NK-92 treated with Interleukin-12 subunit alpha and Interleukin-12 subunit beta, amount 100 ng/mL, for 24 hours (cell line): ENCODE measurements at places on chromosomes 1 and 21.

DNA sequence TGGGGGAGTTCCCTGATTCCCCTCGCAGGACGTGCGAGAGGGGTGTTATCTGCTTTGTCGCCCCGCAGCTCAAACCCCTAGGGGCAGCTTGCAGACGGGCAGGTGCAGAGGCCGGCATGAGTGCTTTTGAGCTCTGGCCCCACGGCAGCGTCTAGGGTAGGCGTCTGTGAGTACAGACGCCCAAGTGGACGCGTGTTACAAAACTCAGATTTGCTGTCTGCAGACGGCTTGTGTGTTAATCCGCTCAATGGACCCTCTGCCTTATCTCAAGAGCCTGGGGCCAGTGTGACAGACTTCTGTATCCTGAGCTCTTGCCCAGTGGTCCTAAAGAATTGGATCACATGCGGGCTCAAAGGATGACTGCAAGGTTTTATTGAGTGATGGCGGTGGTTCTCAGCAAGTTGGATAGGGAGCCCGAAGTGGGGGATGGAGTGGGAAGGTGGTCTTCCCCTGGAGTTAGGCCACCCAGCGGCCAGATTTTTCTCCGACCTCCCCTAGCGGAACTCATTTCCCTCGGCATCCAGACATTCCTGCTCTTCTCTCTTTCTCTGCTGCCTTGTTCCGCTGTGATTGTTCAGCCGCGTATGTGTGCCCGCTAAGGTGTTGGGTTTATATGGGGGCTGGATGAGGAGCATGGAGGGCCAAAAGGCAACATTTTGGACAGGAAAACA is 9.4 kb downstream of the CFHR4 start:
- no peak for DNase-seq

DNA sequence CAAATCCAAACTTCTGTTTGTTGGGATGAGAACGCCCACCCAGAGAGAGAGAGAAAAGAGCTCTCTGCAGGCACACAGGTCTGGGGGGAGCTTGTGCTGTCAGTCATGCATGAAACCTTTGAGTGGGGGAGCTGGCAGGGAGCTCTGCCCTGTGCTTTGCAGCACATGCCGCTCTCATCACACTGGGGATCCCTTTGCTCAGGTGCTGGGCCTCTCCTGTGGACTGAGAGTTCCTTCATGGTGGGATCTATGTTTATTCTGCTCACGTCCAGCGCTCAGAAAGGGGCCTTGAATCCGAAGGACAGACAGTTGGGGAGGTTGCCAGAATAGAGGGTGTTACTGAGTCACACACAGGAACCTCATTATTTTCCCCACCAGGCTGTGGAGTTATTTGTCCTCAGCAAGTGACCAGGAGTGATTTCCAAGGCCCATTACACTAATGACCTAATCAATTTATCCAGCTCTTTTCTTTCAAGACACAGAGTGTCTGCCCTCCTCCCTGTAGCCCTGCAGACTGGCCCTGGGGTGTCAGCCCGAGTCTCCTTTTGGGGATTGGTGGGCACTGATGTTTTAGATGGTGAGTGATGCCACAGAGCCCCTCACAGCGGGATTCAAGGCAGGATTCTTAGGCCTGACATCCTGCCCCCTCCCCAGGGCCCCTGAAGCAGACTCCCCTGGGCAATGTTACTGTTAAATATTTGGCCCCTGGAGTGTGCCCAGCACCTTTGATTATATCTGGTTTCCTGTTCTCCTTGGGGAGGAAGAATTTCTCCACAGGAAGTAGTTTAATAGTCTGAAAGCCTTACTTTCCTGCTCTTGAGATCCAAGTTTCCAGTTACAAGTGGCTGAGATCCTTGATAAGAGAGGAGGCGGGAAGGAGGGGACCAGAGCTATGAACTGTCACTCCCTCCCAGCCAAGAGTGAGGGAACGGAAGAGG is 22.3 kb downstream of the MYBPH start:
- DNase-seq = no peak

- DNase-seq = no peak
Measured at GRCh38 chr1:204894031-204894430, 23.4 kb downstream of the NFASC start.

GRCh38 chr1:159207774-159208173 is 3.1 kb downstream of the ACKR1 start:
- no peak for DNase-seq

GRCh38 chr1:6703016-6703415 is 1.4 kb upstream of the DNAJC11 start:
- DNase-seq = no peak

GRCh38 chr1:4500441-4500840 is 154.0 kb upstream of the AJAP1 start:
- no peak for DNase-seq

DNA sequence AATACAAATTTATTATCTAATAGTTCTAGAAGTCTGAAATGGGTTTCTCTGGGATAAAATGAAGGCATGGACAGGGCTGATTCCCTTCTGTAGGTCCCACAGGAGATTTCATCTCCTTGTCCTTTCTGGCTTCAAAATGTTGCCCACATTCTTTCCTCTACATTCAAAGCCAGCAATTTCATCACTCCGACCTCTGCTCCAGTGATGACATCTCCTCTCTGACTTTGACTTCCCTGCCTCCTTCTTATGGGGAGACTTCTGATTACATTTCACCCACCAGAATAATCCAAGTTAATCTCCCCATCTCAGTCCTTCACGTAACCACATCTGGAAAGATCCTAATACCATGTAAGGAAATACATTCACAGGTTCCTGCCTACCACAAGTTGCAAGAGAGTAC is 358.0 kb upstream of the C1orf87 start:
- no peak for DNase-seq

DNA sequence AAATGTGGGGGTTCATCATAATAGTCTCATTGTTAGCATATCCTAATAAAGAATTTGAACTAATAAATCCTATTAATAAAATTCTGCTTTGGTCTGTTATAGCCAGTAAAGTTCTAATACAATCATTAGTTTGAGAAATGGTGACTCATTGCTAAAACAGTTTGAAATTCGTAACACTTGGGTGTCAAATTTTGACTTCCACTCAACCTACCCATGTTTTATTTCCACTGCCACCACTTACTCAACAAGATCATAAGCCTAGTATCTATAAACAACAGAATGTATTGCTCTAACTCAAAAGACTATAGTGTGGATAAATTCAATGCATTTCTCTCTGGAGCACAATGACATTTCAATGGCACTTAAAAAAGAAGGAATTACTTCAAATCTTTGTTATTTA is 29.1 kb downstream of the LGALS8 start:
- DNase-seq = no peak

- no peak for DNase-seq
Measured at GRCh38 chr1:96095849-96096612, 625.6 kb upstream of the PTBP2 start.
